ENCODE measurements at places on chromosomes 16 and 17.

- no peak for DNase-seq
These were observed 462.0 kb downstream of the HS3ST3B1 start for GRCh38 chr17:14762736-14763479.

- DNase-seq = no peak
These were observed 273.6 kb downstream of the GRIN2A start for GRCh38 chr16:9908613-9909012.

GRCh38 chr17:42000413-42001133 is 16.7 kb downstream of the DNAJC7 start:
- no peak for DNase-seq

- DNase-seq = no peak
These were observed 39.9 kb downstream of the DHRS7B start for GRCh38 chr17:21166595-21167210.

Measured in NCI-H1105 (cell line).